BJ (cell line): ENCODE measurements at places on chromosomes 13 and 19. TPM values are rescaled to one million over a fixed set of nuclear protein-coding genes. Genes with fewer than 3 reads are reported as not detected.

The ZNF563 gene
- 1.4 and 2.1 TPM in 2 replicates for polyA plus RNA-seq

- DNase-seq, result no peak
These were observed 333.1 kb downstream of the GPC6 start for GRCh38 chr13:93559718-93560117.

DNA sequence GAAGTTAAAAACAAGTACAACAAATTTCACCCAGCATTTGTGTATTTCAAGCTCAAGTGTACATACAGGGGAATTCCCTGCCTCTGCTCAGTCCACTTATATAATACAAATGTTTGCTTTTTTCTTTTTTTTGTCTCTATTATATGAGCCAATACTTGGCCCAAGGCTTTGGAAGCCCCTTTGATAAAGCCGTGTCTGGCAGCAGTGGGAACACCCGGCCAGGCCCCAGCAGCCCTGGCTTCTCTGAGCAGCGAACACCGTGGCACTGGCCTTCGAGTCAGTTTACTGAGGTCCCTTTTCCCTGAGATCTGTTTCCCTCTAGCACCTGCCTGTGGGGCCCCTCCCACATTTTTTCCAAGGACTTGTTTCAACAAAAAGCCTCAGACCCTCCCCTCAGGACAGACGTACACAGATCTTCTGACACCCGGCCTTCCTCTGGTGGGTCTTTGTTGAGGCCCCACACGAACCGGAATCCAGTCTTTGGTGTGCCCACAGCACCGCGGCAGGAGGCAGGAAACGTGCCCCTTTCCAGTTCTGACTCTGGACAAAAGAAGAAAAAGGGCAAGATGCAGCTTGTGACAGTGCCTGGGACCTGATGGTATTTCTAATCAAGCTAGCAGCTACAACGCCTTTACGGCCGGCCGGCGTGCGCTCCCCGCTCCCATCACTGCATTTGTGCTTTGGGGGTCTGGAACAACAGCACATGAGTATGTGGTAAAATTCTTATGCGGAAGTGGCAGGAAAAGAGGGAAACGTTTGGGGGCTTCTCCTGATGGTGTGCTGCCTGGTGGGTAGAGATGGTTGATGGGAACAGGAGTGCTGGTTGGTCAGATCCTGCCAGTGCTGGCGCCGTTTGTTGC, 13.8 kb downstream of the SIPA1L3 start:
- no peak for DNase-seq

DNA sequence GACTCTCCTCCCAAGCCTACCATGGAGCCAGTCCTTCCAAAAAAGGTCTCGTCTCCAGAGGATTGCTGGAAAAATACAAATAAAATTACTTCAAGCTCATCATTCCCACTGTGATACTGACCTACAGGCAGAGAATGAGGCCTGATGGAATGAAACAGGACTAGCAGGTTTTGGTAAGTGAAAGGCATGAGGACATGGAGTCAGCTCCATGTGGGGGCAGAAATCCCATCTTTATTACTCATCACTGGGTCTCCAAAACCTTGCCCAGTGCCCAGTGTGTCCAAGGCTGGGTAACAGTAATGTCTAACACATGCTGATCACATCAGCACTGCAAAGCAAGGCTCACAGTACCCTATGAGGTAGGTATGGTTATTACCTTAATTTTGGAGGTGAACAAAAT, 235.4 kb downstream of the DNAJC15 start:
- DNase-seq, result no peak

GRCh38 chr13:112790735-112791641, 101.2 kb downstream of the ATP11A start:
- DNase-seq, result no peak

DNA sequence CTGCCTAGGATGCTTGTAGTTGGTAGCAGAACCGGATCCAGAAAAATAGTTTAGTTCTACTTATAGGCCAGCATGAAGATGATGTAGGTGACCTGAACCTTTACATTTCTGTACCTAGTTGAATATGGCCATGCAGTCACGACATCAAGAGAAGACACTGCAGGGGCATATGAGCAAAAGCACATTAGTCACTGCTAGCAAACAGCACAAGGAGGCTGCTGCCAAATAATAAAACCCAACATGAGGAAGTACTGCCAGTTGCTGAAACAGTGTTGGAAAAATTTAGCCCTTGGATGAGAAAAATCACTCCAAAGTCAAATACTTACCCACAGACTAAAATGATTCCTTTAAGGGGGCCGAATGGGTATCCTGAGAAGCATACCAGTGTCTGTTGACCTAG, 20.8 kb downstream of the ERICH6B start:
- DNase-seq, result no peak

GRCh38 chr19:41076286-41076685, 12.0 kb upstream of the CYP2A13 start:
- DNase-seq, result no peak
